Fibroblast of upper back skin (primary cell): ENCODE measurements at places on chromosomes 2 and 18.

GRCh38 chr2:46967990-46968647 lies 52.5 kb upstream of the MCFD2 start:
- peak; percentile 78 for DNase-seq

DNA sequence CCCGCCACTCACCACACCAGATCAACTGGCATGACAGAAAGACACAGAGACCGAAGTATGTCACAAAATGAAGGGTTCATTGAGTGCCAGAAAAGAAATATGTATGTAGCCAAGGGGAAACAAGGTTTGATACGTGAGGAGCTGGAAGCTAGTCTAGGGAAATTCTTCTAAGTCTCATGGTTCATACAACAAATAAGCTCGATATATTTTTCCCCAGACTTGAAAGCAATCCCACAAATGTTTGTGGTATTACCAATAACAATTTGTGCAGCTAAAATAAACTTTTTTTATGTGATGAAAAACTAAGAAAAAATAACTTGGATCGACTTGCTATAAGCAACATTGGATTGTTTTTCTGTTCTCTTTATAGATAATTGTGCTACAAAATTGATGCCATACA lies 777.0 kb downstream of the TSN start:
- no peak for DNase-seq

DNA sequence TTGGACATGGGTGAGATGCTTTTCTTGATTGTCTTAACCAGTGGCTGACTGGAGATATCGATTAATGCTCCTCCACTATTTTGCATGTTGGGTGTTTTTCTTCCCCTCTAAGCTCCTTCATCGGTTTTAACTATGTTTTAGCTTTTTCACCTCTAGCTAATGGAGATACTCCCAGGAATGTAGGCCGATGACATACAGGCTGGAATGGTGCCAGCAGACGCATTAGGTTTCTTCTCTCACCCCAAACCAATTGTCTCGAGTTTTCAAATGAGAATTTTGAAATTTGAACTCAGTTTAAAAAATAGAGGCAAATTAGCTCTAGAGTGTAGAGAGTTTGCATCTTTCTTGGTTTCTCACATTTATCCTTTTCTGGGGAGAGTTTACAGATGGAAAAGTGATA lies 247.6 kb downstream of the RPRM start:
- DNase-seq, result no peak

- DNase-seq, result no peak
These were observed 50.0 kb downstream of the SOCS6 start for GRCh38 chr18:70338890-70339289.

DNA sequence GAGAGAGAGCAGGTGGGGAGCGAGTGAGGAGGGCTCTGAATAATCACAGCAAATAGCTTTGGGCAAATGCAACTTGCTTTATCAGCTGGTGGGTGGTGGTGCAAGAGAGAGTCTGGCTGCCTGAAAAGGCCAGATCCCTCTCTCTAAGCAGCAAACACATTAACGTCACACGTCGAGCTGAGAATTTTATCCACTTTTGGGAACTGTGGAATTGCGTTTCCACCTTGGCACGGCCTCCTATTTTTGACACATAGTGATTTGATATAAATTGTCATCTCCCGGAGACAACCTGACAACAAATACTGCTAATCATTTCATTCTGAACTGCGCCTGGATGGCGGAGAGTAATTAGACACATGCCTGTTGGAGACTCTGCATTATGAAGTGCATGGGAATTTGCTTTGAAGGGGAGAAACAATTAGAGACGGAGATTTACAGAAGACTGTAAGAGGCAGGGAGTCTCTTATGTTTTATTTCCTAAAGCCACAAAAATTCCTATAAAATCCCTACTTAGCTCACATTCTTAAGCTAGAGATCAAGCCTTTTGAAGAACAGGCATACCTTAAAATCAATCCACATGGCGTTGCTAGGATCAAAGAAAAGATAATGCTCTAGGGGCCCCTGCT lies 634.1 kb downstream of the TDRD15 start:
- no peak for DNase-seq

DNA sequence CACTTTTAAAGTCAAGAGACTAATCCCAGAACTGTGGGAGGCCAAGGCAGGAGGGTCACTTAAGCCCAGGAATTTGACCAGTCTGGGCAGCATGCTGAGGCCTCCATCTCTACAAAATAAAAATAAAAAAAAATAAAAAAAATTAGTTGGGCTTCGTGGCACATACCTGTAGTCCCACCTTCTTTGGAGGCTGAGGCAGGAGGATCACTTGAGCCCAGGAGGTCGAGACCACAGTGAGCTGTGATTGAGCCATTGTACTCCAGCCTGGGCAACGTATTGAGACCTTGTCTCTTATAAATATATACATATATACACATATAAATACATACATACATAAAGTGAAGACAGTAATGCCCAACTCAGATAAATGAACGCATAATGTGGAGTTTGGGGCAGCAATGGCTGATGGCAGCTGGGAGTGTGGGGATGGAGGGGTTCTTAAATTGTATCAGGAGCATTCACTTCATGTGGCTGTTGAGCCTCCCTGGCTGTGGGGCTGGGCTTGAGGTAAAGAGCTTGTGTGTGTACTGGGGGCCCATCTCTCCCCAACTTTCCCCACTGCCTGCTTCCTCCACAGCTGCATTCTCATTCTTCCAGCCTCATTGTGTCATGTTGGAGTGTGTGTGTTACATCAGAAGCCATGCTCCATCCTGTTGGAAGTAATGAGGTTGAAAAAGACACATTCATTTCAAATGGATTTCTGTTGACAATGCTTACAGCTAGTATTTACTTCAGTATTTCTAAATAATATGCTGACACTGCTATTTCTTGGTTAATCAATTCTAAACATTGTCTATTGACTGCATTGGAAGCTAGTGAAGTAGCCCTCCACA lies 96.5 kb upstream of the HS6ST1 start:
- no peak for DNase-seq

GRCh38 chr2:215419769-215420470 lies 15.9 kb downstream of the FN1 start:
- DNase-seq, result no peak

GRCh38 chr2:201913201-201913600 lies 106.9 kb downstream of the CDK15 start:
- no peak for DNase-seq

DNA sequence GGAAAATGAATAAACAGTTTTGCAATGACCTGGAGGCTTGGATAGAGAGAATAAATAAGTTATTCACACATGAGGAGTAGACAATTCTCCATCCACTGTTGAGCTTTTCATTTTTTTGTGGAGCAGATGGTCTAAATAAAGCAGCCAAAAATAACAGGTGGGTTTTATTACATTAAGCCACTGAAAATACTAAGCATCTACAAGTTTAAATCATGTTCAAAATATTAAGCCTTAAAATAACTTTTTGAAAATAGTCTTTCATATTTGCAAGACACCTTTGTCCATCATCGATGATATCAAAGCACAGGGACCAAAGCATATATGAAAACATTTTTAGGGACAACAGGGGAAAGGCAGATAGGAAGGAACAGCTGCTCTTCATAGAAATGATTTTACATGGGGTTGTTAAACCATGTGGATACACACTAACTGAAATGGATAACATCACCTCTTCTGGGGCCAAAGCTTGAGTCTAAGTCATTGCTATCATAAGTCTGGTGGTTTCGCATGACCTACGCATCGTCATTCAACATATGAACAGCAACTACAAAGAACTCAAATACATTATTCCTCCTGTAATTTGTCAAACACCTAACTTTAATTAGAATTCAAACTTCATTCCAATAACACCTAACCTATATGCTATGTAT lies 197.6 kb upstream of the CHST9 start:
- no peak for DNase-seq

- no peak for DNase-seq
These were observed 101.8 kb upstream of the MAP2 start for GRCh38 chr2:209322041-209322440.
